ENCODE measurements at places on chromosomes 1 and 21.

- DNase-seq, result no peak
Measured at GRCh38 chr1:207849646-207850045, 61.3 kb downstream of the CD34 start.

DNA sequence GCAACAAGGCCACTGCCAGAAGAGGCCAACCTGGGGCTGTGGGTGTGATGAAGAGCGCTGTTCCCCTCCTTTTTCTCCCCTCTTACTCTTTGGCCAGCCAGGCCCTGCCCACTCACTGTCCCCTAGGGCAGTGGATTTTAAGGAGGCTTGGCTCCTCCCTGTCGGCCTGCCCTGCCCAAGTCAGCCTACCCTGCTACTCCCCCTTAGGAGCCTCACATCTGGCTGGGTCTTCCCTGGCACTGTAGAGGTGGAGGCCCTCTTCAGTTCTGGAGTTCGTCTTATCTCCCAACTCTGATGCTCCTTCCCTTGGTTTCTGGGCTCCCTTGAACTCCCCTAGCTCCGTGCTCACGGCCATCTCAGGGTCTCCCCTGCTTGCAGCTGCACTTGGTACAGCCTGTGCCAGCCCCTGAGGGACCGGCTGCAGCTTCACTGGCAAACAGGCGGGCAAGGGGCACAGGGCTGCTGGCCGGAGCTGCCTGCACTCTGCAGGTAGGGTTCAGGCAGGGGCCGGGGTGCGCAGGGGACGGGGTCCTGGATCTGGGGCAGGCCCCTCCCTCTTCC lies 4.0 kb downstream of the AMPD2 start:
- no peak for DNase-seq

DNA sequence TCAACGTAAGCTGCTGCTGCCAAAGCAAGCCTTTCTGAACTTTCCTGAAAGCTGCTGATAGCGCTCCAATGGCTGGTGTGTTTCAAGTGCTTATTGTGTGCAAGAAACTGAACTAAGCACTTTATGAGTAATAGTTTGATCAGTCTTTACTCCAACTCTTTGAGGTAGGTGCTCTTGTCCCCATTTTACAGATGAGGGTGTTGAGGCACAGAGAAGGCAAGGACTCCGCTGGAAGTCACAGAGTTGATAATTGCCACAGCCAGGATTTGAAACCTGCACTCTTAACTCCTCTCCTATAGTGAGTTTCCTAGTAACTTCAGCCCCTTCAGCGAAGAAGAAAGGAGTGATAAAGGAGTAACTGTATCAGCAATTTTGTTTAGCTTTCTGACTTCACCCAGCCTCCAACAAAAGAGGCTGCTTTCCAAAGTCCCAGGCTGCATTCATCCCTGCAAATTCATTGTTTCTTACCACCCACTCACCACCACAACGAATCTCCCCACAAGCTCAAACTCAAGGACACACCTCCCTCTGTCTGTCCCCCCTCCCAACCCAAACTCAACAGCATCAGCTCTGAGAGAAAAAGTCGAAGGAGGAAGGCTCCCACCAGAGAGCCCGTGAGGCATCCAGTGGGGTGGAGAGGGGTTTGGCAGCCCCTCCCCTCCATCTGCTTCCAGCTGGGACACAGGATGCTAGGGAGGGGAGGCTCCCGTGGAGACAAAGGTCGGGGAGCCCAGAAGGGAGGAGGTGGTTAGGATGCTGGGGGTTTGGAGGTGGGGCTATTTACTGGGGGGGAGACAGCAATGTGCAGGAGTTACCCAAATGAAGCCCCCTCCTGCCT lies 139.6 kb downstream of the NAV1 start:
- DNase-seq, result no peak

GRCh38 chr1:24226749-24227148 lies 39.7 kb upstream of the IFNLR1 start:
- DNase-seq, result no peak

GRCh38 chr1:173050865-173051264 lies at the start of gene TNFSF18:
TNFSF18 (minus strand) TSS chr1:173050941; CDS start chr1:173050896, 45 bp downstream.
- no peak for DNase-seq

GRCh38 chr1:33295023-33295422 lies 25.9 kb downstream of the A3GALT2 start:
- DNase-seq, result no peak

- no peak for DNase-seq
Measured at GRCh38 chr1:213492161-213493041, 441.4 kb downstream of the RPS6KC1 start.

- no peak for DNase-seq
Measured at GRCh38 chr1:41580520-41581172, 96.2 kb upstream of the EDN2 start.

DNA sequence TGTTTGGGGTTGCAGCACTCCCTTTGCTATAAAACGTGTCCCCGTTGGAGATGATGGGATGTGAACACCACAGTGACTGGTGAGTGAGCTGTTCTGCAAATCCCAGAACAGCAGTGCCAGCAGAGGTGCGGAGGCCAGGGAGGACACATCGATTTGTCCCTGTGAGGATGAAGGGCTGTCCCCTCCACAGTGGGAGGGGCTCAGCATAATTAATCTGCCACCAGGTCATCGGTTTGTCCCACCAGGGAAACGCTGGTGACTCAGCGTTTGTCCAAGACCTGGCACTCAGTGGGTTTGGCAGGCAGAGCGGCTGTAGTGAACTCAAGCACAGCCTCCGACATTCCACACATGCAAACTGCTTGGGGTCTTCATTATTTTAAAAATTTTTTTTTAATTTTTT lies 22.8 kb upstream of the PDE9A start:
- DNase-seq, result no peak

GRCh38 chr1:29973406-29973805 lies 737.1 kb downstream of the PTPRU start:
- no peak for DNase-seq

- no peak for DNase-seq
Measured at GRCh38 chr1:50427818-50428779, 4.9 kb upstream of the DMRTA2 start.

GRCh38 chr1:23959461-23960290 lies at the start of gene PNRC2:
PNRC2 (plus strand) TSS chr1:23959828; CDS start chr1:23961458, 1,630 bp downstream.
- peak; percentile 93 for DNase-seq

- DNase-seq, result no peak
Measured at GRCh38 chr1:208100906-208101305, 143.3 kb downstream of the PLXNA2 start.

DNA sequence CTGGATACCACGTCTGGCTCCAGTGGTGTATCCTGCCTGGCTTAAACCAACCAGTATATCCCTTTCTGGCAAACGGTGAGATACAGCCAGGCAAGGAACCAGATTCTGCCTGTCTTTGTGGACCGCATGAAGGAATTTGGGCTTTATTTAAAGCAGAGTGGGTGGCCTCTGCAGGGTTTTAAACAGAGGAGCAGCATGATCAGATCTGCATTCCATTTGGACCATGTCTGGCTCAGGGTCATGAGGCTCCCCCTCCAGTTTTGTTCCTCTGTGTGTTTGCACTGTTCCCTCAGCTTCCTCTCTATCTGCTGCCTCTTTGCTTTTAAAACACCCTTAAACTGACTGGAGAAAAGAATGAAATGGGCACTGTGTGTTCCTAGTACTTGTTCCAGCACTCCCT lies 195.0 kb downstream of the GIPC2 start:
- DNase-seq, result no peak

DNA sequence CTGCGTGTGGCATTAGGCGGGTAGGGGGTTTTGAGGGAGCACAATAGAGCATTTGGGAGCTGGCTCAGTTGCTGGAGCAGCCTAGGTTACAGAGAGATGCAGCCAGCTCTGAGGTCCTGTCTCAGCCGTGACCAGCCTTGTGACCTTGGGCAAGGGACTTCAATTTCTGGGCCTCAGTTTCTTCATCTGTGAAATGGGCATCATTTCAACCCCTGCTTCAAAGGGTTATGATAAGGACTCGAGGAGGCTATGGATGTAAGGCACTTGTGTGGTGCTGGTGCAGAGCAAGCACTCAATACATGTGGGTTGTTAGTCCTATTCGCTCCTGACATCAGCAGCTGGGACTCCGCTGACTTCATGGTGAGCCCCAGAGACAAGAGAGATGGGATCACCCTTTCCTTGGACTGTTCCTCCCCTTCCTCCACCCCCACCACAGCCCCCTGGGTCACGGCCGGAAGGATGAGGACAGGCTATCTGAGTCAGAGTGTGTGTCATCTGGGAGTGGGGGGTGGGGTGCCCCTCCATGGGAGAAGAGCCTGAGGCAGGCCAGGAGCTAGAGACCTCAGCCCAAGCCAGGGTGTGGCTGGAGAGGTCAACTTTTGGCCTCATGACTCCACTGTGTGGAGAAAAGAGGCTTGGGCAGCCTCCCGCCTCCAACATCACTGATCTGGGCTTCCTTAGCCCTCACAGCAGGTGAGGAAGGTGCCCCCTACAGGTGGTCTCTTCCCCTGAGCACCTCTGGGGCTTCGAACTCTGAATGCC lies 71.4 kb upstream of the ZBTB40 start:
- no peak for DNase-seq

DNA sequence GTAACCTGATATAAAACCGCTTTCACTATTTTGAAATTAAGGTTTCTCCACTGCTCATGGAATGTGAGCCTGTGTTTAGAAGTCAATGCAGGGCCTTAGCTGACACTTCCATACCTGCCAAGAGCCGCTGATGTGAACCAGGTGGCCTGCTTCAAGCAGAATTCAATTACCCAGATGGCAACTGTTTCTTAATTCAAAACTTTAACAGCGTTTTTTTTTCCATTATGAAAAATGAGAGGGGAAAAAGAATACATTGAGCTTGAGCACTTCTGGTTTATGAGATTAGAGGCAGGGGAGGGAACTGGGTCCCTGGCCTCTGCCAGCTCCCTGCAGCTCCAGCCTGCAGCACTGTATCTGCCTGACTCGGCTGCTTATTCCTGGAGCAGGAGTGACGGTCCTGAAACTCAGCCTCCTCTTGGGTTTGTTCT lies 7.7 kb upstream of the ATP1A1 start:
- no peak for DNase-seq

DNA sequence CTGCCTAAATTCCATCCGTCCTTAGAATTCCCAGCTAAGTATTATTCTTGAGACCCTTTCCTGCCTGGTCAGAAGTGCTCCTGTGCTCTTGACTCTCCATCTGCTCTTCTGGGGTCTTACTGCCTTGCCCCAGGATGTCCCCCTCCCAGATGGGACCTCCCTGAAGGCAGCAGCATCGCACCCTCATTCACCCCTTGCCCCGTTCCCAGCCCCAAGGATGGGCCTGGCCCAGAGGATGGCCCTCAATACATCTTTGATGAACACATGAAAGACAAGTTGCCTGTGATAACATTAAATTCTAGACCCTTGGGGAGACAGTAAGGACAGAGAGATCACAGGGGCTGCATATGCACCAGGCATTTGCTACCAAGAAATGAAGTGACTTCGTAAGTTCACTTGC lies 167.2 kb downstream of the TRABD2B start:
- DNase-seq, result no peak

DNA sequence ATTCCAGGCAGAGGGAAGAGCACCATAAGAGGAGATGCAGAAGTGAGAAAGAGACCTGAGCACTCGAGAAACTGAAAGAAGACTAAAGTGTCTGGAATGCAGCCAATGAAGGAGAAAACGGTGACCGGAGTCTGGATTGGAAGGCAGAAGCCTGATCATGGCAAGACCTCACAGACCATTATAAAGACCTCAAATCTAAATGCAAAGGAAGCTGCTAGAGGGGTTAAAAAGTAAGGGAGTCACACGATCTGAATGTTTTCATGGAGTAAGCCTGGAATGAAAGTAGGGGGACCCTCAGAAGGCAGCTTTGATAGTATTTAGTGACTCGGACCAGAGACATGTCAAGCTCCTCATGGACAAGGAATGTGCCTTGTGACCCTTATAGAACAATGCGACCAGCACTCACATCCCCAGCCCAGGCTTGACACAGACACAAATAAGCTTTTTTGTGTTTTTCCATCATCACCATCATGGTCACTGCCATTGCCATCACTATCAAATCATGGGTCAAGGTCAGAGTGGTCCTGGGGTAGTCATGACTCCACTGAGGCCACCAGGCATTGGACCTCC lies 183.6 kb downstream of the SEC16B start:
- DNase-seq, result no peak

DNA sequence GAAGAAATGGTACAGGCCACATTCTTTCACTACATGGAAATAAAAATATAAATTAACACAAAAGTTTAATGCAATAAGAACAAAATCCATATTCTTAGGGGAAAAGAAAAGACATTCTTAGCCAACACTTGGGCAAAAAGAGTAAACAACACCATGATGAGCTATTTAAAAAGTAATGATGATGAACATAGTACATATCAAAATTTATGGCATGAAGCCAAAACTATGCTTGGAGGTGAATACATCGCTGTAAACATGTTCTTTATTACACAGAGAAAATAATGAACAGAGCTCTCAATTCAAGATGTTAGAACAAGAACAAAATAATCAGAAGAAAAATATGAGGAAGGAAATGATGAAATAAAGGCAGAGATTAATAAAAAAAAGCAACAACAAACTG lies 158.2 kb downstream of the ZSCAN20 start:
- no peak for DNase-seq

- DNase-seq, result no peak
Measured at GRCh38 chr1:34973326-34973725, 11.8 kb downstream of the TMEM35B start.

DNA sequence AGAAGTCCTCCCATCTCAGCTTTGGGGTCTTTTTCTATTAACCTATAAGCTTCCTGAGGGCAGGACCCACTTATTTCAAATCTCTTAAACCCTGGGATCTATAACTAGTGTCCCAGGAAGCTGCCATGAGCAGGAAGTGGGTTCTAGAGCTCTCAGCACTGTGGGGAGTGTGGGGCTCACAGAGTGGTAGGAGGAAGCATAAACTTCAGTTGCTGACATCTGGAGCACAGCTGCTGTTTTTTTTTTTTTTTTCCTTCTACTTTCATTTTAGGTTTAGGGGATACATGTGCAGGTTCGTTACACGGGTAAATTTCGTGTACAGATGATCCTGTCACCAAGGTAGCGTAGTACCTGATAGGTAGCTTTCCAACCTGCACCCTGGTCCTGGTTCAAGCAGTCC lies 59.3 kb downstream of the AK4 start:
- DNase-seq, result no peak

GRCh38 chr21:17554679-17555465 lies 42.0 kb downstream of the CXADR start:
- no peak for DNase-seq

DNA sequence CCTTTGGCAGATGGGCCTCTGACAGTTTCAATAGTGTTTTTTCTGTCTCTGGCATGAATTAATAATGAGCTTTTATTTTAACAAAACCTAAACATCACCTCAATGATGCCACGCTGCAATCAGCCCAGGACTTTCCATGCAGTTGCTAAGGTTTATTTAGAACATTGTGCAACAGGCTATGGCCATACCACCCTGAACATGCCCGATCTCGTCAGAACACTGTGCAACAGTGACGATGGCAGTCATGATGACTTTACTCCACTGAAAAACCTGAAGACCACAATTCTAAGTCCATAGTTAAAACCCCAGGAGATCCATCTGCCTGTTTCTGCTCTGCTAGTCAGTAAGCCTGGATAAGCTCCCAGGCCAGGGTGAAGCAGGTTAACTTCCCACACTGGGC lies 310.0 kb downstream of the PBX1 start:
- no peak for DNase-seq

GRCh38 chr1:40305451-40305850 lies 11.6 kb downstream of the COL9A2 start:
- DNase-seq, result no peak

Data from activated CD8-positive, alpha-beta memory T cell treated with anti-CD3 and anti-CD28 coated beads for 48 hours (primary cell).